ENCODE measurements at places on chromosomes 6 and 20. TPM values are rescaled to one million over a fixed set of nuclear protein-coding genes. Genes with fewer than 3 reads are reported as not detected.
A peak's percentile ranks its signal among the peaks of the same experiment; 100 is the strongest.

Gene CSE1L
- 70.0 TPM for total RNA-seq

Gene MAFB
- total RNA-seq: not detected

Gene LAMA4
- 128 TPM for total RNA-seq

Gene SOD2
- 73.9 TPM for total RNA-seq

Gene GPLD1
- 0.37 TPM for total RNA-seq

Gene TRDN
- not detected for total RNA-seq

Gene SNPH
- 14.8 TPM for total RNA-seq

Gene MRPS26
- 42.3 TPM for total RNA-seq

Gene C4A
- total RNA-seq: 2.5 TPM

GRCh38 chr6:130453230-130453629 is 87.4 kb downstream of the TMEM200A start:
- DNase-seq: peak; percentile 70

DNA sequence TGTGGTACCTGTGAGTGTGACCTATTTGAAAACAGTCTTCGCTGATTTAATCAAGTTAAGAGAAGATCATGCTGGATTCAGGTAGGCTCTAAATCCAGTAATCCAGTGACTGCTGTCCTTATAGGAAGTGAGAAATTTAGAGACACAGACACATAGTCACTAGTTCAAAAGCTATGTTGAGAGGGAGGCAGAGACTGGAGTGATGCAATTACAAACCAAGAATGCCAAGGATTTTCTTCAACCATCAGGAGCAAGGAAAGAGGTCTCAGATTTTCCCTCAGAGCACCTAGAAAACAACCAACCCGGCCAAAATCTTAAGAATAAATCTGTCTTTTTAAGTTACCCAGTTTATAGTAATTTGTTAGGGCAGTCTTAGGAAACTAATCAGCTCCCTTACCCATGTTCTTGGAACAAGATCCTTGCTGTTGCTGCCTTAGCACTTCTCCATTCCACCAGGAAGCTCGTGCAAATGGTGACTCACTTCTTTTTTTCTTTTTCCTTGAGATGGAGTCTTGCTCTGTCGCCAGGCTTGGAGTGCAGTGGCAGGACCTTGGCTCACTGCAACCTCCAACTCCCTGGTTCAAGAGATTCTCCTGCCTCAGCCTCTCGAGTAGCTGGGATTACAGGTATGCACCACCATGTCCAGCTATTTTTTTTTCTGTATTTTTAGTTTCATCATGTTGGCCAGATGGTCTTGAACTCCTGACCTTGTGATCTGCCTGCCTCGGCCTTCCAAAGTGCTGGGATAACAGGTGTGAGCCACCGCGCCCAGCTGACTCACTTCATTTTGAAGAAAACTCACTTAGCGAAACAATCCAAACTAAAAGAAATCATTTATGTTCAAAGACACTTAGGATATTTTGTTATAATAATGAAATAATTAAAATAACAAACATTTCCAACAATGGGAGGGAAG is 34.4 kb upstream of the ZNF184 start:
- DNase-seq: no peak

GRCh38 chr6:79798841-79799240 is 148.5 kb downstream of the ELOVL4 start:
- no peak for DNase-seq

DNA sequence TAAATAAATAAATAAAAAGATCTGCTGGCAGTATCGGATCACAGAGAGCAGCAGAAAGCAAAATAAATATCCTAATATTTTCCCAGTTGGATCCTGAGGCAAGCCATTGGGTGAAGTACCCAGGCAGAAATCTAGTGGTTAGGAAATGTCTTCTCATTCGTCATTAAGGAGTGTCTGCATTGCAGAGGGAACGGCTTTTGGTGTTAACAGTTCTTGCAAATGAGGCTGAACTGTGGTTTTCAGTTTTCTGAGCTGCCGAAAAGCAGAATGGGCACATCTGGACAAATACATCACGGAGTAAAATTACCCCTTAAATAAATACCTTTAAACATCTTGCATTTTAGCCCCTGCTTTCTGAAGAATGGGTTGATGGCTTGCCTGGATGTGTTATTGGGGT is 82.3 kb upstream of the MPC1 start:
- DNase-seq: no peak

- no peak for DNase-seq
Measured at GRCh38 chr20:37905671-37906613, 3.0 kb downstream of the VSTM2L start.

GRCh38 chr6:34969662-34970265 is 80.7 kb downstream of the ANKS1A start:
- DNase-seq: peak; percentile 38

- DNase-seq: peak; percentile 98
Measured at GRCh38 chr6:27091661-27092315, 155.7 kb upstream of the PRSS16 start.

DNA sequence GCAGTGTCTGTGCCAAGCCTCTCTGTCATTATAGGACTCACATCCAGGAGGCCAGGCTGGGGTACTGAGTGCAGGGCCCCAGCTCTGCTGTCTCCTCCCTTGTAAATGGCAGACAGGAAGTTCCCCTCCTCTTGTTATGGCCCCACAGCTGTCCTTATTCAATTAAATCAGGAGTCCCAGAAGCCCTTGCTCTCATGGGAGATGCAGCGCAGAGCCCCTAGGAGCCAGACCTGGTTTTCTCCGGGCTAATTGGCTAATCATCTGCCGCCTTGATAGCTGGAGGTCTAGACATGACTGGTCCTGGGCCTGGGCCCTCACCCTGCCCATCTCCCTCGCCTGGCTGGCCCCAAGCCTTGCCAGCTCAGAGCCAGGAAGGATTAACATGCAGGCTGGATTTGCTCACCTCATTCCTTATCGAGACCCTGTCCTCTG is 172.0 kb downstream of the VEGFA start:
- no peak for DNase-seq

DNA sequence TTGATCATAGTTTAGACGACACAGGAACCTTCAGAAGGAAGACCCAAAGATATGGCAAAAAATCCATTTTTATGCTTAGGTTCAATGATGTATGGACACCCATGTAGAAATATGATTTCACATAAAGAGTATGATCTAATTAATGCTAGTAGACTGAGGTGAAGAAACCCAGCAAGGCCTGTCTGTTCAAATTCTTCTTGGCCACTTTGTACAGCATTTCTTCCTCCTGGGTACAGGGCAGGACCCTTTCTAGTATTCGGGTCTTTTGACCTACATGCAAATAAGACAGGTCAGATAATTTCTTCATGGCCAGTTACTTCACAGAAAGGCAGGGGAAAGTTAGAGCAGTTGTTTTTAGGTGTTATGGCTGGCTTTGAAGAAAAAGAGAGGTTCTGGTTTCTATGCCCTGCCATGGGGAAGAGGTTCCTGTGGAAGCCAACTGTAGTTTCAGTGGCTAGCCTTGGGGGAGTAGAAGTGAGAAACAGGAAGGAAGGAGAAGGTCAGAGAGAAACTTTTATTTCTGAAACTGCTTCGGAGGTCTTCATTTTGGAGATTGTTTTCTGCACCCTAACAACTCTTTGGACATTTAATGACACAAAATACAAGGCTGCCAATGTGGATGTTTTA is 208.3 kb downstream of the PTPRK start:
- no peak for DNase-seq

DNA sequence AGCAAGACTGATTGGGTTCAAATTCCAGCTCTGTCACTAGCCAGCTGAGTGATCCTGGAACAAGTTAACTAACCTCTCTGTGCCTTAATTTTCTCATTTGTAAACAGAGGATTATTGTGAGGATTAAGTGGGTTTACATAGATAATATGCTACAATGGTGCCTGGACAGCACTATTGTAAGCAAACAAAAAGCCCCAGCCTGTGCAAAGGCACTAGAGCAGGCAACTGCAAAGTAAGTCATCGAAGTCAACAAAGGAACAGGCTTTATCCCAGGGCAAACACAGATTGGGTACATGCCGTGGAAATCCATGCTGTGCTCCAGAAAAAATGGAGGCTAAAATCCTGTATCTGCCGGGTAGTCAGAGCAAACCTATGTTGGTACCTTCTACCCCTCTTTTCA is 43.2 kb upstream of the CTNNBL1 start:
- no peak for DNase-seq

- DNase-seq: no peak
Measured at GRCh38 chr6:3421791-3422434, 34.9 kb downstream of the SLC22A23 start.

DNA sequence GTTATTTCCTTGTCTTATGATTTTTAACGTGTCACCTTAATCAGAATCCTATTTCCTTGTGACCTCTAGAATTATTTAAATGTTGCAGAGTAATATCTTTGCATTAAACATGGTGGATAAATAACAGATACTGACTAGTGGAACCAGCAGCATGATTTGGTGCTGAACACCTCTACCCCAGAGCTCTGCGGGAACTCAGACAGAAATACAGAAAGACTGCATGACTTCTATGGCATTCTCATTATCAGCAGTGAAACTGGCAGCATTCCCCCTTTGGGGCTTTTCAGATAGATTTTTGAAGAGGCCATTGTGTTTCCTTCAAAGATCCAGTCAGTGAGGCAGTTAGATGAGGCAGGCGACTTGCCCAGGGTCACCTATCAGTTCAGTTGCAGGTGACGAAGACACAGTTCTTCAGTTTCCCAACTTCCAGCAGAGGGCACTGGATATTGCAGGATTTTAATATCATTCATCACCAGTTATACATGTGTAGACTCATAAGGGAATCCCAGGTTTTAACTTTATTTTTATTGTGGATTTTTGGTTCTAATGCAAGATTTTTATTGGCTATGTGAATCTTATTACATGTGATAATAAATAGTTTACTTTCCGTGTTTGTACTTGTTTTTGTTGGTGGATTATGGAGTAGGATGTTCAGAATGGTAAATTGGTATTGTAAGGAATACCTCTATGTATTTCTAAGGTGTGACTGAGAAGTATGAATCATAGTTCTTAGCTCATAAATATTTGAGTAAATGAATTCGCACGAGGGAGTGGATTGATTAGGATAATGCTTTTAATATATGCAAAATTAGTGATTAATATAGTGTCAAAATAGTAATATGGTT is 81.3 kb downstream of the AFDN start:
- peak; percentile 32 for DNase-seq

DNA sequence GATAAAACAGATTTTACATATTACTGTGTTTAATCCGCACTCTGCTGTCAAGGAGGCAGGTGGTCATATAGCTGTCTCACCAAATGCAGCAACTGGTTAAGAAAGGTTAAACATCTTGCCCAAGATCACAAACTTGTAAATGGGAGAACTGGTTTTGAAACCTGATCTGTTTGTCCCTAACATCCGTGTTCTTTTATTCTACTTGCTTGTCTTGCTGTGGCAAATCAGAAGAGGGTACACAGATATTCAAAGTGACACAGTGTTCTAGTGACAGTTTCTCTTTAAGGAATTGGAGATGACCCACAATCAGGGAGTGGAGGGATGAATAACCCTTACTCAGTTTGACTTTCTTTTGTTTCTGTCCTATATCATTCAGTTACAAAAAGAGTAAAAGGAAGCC is 83.0 kb upstream of the SGK1 start:
- no peak for DNase-seq

GRCh38 chr20:59078231-59078630 is 35.6 kb upstream of the PRELID3B start:
- DNase-seq: no peak

DNA sequence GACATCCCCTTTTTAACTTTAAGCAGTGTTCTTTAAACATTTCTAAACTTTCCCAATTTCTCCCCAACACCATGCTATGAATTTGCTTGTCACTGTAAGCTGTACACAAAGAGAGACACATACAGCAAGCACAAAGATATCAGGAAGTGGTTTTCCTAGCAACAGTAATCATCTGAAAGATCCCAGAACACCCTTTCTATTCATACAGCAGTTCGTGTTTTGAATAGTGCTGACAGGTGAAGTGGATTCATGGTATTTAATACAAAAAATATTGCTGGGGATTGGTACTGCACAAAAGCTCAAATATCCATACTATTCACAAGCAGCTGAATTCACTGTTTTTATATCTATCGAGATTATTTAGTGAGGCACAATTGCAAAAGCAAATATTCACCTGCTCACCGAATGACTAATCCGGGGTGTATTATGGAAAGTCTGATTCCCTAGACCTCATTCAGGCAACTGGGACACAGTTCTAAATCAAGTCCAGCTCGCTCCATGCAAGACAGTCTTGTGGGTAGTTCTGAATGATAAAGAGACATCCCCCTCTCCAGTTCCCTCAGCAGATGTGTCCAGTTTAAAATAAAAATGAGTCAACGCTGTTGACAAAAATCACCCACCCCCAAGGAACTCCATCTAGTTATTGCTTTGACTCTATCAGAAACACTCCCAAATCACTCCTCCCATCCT is 107.1 kb upstream of the TSHZ2 start:
- no peak for DNase-seq

DNA sequence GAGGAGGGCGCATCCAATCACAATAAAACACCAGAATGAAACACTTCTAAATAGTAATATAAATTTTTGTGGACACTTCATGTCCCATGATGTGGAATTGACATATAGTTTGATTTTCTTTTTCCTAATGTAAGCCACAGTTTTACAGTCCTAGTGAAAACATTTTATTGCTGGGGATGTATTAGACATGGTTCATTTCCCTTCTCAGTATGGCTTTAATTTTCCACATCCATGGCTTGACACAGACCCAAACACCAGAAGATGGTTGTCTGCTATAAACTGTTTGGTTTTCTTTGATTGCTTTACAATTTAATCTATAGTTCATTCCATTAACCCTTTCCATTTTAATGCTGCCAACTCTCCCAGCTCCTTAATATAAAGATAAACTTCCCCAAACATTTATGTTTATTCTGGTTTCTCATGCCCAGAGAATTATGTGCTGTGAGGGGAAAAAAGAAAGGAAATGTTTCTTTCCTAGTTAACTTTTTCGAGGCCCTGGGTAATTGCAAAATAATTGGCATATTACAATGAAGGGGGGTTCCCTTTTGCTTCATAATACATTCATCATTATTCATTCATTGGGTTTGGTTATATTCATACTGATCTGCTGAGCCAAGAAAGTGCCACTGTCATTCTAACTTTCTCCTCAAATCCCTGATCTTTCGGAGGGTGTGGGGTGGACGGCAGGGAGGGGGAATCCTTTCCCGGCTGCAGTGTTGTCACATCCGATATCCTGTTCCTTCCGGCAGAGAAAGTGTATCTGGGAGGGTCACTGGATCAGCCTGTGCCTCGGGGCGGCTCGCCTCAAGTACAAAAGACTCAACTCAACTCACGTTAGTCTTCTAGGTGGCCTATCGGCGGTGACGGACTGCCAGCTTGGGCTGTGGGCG is 127.6 kb upstream of the TFAP2D start:
- no peak for DNase-seq

- DNase-seq: no peak
Measured at GRCh38 chr6:134081506-134081905, 29.1 kb upstream of the SLC2A12 start.

Measured in HFFc6 (cell line).